ENCODE measurements at places on chromosomes 2 and 18.

DNA sequence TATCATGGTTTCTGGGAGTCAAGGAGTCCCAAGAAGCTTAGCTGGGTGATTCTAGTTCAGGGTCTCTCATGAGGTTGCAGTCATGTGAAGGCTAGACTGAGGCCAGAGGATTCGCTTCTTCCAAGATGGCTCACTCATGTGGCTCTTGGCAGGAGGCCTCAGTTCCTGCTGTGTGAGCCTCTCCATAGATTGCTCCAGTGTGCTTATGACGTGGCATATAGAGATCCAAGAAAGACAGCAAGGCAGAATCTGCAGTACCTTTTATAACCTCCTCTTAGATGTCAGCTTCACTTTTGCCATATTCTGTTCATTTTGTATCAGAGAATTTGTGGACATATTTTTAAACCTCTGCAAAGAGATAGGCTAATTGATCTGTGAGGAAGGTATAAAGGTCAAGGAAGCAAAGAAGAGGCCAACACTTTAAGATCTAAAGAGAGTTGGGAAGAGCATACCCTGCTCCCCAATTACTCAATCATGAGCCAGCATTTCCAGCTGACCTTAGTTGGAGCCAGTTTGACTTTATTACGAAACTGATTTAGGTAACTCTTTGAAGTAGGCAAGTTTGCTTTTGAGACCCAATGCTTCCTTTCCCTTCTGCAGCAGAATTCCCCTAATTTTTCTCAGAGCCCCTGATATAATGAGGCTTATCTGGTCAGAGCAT, 134.7 kb downstream of the EML6 start:
- DNase-seq, result no peak

DNA sequence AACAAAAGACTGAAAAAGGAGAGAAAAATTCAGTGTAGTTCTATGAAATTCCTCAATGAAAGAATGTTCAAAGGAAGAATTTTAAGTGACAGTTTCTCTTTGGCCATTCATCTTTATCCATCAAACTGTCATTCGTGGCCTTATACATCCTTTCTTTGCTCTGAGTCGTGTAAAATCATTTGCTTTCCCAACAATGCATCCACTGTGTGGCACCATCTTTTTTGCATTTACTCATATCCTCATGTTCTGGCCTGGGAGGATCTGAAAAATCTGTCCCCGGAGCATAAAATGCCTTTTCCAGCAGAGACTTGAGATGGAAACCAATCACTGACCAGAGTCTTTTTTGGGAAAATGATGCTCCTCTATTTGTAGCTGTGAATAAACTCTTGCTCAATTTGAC, 240.3 kb upstream of the ETAA1 start:
- DNase-seq, result no peak

GRCh38 chr18:63619661-63620060, 24.4 kb downstream of the SERPINB4 start:
- DNase-seq, result no peak

DNA sequence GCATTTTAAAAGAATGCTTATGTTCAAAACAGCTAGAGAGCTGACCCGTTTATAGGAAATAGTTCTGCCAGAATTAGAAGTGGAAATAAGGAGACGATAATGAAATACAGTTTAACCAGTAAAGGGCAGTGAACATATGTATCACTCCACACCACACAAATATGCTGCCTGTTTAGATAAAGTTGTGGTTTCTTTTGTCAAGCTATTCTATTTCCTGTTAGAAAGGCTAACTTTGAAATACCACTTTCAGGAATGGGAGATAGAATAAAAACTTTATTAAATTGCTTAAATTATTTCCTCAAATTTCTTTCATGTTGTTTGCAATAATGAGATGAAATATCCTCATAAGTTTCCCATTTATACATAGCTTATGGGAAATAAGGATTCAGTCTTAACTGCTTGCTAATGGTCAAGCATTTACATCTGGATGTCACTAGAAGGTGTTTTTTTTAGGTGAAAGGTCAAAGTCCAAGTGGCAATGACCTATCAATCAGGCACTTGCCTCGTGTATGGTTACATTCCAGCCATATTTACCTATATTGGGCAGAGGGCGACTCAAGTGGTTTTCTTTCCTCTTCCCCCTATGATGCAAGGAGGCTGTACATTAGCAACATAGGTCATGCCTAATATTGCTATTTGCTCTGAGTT, 148.9 kb downstream of the ZEB2 start:
- peak; percentile 20 for DNase-seq

GRCh38 chr2:45814488-45814887, 163.0 kb downstream of the PRKCE start:
- no peak for DNase-seq

GRCh38 chr2:48572816-48573215, 42.9 kb downstream of the STON1 start:
- DNase-seq, result no peak

- DNase-seq, result no peak
Measured at GRCh38 chr2:63569740-63570139, 18.5 kb downstream of the WDPCP start.

- DNase-seq, result no peak
Measured at GRCh38 chr2:53827398-53828175, 32.2 kb downstream of the GPR75 start.

GRCh38 chr2:107932488-107932887, 53.8 kb upstream of the SLC5A7 start:
- no peak for DNase-seq

DNA sequence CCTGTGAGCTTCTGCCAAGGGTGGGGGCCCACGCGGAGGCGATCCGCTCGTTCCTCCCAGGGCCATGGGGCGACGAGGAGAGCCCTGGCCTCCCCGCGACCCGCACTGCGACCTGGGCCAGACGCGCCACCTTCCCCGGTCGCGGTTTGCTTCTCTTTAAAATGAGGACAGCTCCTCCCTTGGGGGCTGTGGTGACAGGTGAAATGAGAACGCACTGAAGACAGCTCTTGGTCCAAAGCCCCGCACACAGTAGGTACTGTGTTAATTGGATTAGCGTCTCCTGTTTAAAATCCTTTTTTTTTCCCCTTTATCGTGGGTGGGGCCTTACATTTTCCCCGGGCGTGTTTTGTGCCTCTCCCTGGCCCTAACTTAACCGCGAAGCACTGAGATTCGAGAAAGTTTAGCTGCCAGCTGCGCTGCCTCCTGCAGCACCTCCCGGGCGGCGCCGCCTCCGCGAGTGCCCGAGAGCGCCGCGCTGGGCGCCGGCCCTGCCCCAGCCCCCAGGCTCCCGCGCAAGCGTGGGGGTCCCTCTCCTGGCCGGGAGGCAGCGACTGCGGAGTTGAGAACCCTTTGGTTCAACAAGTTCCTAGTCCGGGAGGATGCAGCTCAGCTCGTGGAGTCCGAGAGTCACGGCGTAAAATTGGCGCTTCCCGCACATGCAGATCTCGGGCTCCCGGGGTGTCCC, 1.1 kb downstream of the HPCAL1 start:
- DNase-seq, result no peak

DNA sequence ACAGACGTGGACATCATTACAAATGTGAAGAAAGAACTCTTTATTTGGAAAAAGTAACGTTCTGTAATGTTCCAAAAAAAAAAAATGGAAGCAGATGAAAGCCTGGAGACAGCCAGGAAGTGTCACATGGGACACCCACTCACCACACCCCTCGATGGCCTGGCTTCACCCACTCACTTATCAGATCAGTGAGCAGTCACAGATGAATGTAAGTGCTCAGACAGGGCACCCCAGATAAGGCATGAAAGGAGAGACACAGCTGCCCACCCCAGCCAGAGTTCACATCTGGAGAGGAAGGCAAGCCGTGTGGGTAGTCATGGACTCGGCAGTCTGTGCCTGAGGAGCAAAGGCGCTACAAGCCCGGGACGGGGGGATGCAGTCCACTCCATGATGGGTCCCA, 105.2 kb downstream of the SEPTIN10 start:
- DNase-seq, result no peak

Measured in GDM1 (cell line).